ENCODE measurements at places on chromosomes 7 and 10.

DNA sequence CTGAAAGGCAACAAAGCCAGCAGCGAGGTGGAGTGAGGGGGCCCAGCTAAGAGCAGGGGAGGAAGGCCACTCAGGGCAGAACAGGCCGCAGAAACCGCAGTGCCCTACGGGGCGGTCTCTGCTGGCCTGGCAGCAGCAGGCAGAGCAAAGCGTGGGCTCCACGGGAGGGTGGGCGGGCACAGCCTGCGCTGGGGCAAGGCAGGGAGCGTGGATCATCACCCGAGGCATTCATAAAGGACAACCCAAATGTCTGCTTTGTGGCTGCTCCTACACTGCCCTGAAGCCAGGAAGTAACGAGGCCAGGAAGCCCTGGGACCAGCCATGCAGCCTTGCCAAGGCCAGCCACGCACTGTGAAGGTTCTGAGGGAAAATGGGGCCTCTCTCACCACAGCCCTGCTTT is 127.5 kb downstream of the MAD1L1 start:
- DNase-seq, result no peak

GRCh38 chr10:21401196-21401595 is 124.3 kb downstream of the SKIDA1 start:
- DNase-seq, result no peak

GRCh38 chr7:16944936-16945335 is 63.2 kb upstream of the AGR3 start:
- DNase-seq, result no peak

GRCh38 chr10:72121389-72121788 is 33.0 kb upstream of the SPOCK2 start:
- DNase-seq, result no peak

- DNase-seq, result peak; percentile 39
These were observed 1.1 kb upstream of the ZNF503 start for GRCh38 chr10:75402486-75403143.

GRCh38 chr10:114442091-114442630 is 37.9 kb upstream of the AFAP1L2 start:
- DNase-seq, result no peak

GRCh38 chr10:26931223-26931622 is 70.5 kb upstream of the ABI1 start:
- no peak for DNase-seq

DNA sequence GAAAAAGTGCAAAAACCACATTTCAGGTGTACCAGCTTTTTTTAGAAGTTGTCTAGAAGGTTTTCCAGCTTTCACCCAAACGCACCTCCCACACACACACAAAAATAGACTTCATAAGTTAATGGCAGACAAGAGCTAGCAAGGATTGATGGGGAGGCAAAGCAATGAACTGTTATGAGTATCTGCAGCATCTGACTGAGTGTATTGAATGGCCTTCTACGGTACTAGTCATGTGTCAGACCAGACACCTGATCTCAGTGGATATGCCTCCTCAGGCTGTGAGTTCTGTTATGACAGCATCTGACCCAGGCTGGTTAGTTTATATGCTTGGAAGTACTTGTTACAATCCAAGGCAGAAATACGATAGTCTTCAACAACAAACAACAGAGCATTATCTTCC is 406.1 kb upstream of the AUTS2 start:
- no peak for DNase-seq

DNA sequence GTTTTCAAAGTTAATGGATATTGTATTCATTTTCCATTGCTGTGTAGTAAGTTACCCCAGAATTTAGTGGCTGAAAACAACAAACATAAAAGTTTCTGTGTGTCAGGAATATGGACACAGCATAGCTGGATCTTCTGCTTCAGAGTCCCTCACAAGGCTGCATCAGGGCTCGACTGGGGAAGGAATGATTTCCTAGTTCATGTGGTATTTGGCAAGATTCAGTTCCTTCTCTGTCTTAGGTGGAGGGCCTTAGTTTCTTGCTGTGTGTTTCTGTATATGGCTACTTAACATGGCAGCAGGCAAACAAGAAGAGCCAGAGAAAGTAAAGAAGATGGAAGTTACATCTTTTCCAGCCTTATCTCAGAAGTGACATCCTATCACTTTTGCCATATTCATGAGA is 51.1 kb downstream of the TPST1 start:
- no peak for DNase-seq

DNA sequence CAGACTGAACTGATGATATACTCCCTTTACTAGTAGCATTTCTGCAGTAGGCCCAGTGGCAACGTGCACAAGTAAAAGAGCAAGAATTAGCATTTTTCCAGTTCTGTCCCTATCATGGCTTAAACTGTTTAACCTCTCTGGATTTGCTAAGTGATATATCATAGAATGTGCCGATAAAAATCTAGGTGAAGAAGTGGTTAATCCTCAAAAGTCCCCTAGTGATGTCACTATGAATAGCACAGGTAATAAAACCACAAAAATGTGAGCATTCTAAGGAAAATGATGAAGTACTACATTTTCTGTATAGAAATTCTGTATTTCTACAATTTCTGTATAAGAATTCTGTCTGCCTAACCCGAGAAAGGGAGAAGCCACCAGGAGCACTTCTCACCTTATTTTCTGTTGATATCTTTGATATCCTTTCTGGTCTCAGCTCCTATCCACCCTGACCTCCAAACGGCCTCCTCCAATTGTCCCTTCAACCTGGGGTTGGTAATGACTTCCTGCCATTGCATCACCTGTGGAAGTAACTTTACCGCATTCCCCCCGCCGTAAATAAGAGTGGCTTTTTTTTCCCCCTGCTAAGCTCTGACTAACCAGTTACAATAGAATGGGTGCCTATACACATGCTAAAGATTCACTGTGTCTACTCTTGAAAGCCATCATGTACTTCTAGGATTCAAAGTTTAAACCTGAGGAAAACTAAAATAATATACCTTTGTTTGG is 155.9 kb upstream of the ASAH2 start:
- DNase-seq, result no peak

DNA sequence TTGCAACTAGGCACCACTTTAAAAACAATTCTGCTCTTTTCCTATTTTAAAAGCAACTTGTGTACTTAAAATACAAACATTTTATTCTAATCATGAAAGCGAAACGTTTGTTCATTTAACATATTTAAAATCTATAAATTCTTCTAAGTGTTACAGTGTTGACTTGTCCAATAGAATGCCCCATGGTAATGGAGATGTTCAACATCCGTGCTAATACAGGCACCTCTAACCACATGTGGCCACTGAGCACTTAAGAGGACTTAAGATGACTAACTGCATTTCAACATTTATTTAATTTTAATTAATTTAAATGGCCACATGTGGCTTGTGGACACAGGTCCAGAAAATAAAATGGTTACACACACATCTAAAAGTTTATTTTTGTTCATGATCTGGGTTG is 115.1 kb downstream of the TPK1 start:
- no peak for DNase-seq
